ENCODE measurements at places on chromosomes 3 and 15.

- DNase-seq = peak; percentile 46
These were observed 7.7 kb downstream of the CCR5 start for GRCh38 chr3:46378426-46378942.

DNA sequence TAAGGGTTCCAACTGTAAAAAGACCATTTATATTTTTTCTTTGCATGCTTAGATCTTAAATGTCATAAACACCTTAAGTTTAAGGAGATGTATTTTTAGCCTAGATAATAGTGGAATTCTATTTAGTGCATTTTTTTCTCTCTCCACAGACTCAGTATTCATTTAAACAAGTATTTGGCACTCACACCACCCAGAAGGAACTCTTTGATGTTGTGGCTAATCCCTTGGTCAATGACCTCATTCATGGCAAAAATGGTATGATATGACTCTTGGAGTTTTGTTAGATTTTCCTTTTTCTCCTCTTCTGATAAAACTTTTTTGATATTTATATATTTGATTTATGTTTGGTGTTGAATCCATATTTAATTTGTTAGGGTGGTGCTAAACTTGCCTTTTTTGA, 7.3 kb downstream of the KIF23 start:
- no peak for DNase-seq

- no peak for DNase-seq
These were observed 836.5 kb downstream of the PDCD6IP start for GRCh38 chr3:34634939-34635338.

DNA sequence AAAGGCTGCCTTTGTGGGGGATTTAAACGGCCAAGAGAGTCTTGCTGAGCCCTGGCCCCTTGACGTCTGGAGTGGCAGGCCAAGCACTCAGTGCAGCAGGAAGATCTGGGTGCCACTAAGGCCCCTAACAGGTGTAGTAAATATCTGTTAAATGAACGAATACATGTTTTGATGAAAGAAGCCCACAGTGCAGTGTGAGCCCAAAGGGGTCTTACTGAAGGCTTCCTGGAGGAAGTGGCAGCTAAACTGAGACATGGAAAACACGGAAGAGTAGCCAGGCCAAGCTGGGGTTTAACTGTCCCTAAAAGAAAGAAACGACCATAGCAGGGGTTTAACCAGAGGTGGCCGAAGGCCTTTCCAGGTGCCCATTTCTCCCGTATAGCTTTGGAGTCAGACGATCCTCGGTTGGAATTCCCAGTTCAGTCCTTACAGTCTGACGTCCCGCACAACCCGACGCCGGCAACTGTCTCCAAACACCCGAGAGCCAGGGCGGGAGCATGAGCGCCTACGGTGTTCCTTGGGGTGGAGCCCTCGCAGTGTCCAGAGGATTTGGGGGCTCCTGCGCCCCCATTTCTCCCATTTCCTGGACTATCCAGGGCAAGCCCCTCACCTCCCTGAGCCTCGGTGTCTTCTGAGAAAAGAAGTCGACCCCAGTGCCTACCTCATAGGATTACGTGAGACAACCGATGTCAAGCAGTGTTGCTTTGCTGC, 910 bp upstream of the ABHD6 start:
- no peak for DNase-seq

DNA sequence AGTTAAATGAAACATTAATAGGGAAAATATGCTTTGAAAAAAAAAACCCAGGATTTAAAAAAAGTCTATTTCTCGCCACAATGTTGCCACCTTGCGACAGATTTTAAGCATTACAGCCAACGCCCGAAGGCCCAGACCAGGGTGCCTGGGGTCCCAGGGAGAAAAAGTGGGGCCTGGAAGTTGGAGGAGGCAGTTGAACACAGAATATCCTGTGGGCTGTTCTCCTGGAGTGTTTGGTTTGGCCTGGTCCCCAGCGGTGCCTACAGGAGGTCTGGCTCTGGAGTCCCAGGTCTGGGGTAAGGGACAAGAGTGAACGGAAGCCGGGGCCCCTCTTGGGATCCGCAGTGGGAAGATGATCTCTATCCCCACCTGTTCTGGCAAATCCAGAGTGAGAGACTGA, 3.4 kb downstream of the RNU6-1 start:
- peak; percentile 40 for DNase-seq

DNA sequence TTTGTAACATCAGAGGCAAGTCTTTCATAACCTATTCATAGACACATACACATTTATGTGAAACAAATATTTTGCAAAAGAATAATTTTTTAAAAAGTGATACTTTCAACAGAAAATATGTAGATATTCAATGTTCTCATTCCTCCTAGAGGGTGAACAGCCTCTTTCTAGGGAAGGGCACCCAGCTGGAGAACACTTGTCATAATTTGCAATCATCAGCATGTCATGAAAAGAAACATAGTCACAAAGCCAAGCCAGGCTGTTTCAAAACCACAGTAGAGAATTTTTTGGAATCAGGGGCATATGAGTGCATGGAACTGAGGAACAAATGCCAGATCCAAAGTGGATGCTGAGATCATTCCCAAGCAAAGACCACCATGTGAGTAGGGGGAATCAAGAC, 406.9 kb upstream of the ADAMTS9 start:
- no peak for DNase-seq

DNA sequence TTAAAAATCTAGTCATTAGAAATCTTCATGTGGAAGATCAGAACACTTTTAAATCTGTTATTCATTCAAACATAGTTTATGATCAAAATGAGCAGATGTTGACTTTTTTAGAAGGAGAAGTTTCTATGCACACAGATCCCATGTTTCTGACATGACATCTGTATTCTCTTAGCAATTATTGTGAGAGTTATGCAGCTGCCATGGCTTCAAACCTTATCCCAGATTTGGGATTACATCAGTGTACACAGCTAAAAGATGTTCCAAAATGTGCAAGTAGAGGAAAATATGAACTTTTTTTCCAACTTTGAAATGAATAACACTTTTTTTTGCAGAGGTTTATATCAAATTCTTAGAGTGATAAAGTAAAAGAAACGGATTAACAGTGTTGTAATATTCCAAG, 1166.9 kb downstream of the ZPLD1 start:
- DNase-seq = no peak

DNA sequence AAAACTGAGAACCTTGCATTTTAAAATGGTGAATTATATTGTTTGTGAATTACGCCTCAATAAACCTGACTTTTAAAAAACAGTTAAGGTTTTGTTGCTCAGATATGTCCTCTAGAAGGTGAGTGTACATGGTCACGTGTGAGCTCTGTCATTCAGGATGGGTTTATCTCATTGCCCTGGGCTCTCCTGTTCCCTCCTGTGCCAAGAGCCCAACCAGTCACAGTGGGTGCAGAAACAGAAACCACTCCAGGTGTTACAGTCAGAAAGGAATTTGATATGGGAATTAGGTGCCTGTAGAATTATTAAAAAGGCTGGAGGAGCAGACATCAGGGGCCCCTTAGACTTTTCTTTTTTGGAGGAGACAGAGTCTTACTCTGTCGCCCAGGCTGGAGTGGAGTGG, 196.4 kb downstream of the STT3B start:
- no peak for DNase-seq

DNA sequence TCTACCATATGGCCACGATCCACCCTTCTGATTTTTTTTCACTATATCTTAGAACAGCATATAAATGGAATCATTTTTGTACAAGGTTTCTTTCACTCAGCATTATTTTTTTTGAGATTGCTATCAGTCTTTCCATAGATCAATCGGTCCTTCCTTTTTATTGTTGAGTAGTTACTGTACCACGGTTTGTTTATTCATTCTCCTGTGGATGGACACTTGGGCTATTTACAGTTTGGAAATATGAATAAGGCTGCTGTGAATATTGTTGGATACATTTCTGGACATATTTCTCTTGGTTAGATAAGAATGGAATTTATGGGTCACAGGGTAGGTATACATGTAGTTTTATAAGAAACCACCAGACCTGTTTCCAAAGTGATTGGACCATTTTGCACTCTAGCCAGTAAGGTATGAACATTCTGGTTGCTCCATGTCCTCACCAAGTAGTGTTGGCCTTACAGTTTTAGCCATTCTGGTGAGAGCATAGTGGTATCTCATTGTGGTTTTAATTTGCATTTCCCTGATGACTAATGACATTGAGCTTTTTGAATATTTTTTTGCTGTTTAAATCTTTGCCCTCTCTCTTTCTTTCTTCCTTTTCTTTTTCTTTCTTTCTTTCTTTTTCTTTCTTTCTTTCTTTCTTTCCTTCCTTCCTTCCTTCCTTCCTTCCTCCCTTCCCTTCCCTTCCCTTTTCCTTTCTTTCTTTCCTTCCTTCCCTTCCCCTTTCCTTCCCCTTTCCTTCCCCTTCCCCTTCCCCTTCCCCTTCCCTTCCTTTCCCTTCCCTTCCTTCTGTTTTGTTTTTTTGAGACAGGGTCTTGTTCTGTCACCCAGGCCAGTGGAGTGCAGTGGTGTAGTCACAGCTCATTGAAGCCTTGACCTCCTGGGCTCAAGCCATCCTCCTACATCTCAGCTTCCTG, 49.2 kb downstream of the LRRK1 start:
- no peak for DNase-seq

GRCh38 chr15:49964551-49964950, 154.5 kb downstream of the ATP8B4 start:
- no peak for DNase-seq

DNA sequence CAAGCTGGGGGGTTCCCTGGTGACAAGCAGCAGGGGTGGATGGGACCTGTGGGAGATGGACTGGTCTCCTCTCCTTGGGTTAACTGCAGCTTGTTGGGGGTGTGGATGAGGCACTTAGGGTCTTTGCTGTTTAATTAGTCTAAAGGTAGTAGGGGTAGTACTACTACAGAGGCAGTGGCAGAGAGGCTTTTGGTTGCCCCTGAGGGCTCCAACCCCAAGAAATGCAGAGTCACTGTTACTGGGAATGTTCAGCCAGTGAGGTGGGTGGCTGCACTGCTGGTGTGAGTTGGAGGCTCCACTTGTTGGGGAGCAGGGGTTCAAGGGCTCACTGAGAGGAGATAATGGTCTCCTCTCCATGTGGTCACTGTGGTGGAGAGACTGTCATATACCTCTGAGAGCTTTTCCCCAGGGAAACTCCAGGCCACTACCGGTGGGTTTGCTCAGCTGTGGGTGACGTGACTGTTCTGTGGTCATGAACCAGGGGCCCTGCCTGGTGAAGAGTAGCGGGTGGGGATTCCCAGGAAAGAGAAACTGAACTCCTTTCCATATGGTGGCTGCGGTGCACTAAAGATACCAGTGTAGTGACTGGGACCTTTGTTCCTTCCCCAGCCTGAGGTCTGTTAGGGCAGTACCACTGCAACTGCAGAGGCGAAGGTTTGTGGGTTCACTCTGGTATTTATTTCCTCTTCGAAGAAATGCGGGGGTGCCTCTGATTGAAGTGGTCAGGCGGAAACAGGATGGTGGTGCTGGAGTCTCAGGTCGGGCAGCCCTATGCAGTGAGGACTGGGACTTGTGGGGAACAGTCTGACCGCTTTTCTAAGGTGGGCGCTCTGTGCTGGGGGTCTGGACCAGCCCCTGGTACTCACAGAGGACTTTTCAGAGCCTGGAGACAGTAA, 68.9 kb upstream of the TNFSF10 start:
- no peak for DNase-seq

DNA sequence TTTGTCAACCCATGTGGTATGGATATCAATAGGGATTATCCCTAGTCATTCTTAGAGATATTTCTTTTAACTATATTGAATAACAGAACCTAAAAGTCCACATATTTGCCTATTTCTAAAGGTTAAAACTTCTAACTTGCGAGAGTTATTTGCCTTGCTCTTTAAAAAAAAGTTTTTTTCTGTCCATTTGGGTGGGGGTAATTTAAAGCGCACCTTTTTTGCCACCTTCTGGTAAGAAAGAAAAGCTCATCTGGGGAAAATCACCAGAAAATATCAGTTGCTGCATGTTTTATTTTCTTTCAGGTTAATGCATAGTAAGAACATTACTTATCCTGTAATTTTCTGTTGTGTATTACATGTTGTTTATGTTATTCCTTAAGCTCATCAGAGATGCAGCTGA, 242.0 kb upstream of the GOLGA6L4 start:
- DNase-seq = no peak

DNA sequence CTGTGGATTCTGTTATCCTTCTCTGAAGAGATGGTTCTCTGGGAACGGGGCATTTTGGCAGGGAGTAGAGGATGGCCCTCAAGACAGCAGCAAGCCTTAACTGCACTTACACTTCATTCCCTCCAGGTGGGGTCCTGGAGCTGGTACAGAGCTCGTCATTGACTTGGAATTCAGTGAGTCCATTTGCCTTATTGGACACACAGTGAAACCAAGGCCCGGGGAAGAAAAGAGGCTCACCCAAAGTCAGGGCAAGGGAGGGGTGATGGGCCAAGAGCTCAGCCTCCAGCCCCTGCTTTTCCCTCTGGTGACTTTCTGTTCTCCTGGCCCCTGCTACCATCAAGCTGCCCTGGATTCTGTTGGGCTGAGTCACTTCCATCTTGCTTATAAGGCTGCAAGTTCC, 125.6 kb downstream of the ETFA start:
- no peak for DNase-seq

- no peak for DNase-seq
These were observed 38.2 kb downstream of the SNX4 start for GRCh38 chr3:125481786-125482185.

- DNase-seq = no peak
These were observed 1.6 kb downstream of the STRA6 start for GRCh38 chr15:74200871-74201419.

DNA sequence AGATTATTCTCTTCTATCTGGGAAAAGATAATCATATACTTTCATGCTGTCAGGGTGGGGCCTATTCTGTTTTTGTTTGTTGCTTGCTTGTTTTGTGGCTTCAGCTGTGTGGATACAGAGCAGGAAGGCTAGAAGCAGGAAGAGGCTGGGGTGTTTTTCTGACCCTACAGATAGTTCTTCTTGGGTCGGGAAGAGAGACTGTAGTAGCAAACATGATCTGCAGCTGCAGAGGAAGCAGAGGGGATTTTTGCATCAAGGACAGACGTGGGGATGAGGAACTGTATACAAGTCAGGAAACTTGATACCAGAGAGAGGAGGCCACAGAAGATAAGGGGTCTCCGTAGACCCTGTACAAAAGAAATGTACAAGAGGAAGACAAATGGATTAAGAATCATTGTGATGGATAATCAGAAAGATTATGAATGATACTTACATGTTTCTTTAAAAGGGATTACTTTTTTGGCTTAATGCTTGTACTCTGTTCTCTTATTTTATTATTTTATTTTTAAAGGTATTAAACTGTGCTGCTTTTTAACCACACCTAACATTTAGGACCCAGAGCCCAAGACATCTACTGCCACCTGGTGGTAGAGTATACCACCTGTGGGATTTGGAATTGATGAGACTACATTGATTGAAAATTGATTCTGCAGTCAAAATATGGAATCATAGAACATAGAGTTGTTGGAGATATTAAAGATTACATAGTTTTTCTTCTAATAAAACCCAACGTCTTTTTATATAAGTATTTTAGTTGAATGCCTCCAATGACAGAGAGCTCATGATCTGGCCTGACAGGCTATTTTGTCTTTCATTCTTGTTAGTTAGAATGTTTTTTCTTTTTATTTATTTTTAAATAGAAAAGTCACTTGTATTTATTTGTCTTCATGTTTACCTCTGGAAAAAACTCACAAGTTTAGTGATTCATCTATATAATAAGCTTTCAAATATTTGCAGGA, 87.3 kb upstream of the ROPN1 start:
- DNase-seq = no peak

Measured in left ventricle myocardium inferior (tissue), 1 donor.